ENCODE measurements at places on chromosomes 6 and 20. TPM values are rescaled to one million over a fixed set of nuclear protein-coding genes. Genes with fewer than 3 reads are reported as not detected.

FAM83B gene
- total RNA-seq: not detected

CYP39A1 gene
- total RNA-seq: 2.1 TPM

SCUBE3 gene
- 22.2 TPM for total RNA-seq

SLC52A3 gene
- not detected for total RNA-seq

FUT9 gene
- total RNA-seq: 2.2 TPM

PTCRA gene
- total RNA-seq: not detected

KDM1B gene
- 21.6 TPM for total RNA-seq

MTFR2 gene
- 6.7 TPM for total RNA-seq

ISM1 gene
- total RNA-seq: 0.33 TPM

ZNF334 gene
- 21.4 TPM for total RNA-seq
